ENCODE measurements at places on chromosomes 2 and 18.

- no peak for DNase-seq
These were observed 10.4 kb downstream of the MYT1L start for GRCh38 chr2:2320486-2321199.

DNA sequence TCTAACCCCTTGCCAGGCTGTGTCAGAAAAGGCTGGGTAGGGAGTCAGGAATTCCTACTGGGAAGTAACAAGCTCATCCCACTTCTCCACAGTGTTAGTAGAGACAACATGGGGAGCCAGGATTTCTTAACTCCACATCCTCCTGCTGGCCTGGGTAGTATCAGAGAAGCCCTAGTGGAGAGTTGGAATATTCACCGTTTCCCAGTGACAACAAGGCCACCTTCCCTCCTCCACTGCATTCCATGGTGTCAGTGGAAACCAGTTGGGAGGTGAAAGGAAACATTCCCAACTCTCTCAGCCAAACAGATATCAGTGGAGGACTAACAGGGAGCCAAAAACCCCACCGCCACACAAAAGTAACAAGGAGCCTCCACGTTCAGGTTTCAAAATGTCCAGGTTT lies 41.2 kb downstream of the SRD5A2 start:
- no peak for DNase-seq

GRCh38 chr2:128584296-128584890 lies 265.7 kb upstream of the HS6ST1 start:
- DNase-seq = no peak

DNA sequence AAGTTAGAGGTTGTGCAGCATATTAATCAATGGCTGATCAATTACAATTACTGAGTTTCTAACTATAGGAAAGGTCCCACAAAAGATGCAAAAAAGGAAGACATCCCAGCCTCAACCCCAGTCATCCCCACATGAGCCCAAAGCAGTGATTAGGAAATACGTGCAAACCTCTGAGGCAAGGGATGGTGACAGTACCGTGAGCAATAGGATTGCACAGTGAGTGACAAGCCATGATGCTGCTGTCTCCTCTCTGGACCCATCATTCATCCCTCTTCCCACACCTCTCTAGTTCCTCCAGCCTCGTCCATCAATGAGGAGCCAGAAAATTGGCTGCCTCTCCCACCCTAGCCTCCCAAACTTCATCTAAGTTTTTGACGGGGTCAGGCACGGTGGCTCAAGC lies 4.0 kb upstream of the SLC11A1 start:
- DNase-seq = no peak

- DNase-seq = no peak
These were observed 79.5 kb downstream of the POLR1A start for GRCh38 chr2:86025976-86026743.

GRCh38 chr2:217288472-217289063 lies 428.7 kb upstream of the TNP1 start:
- DNase-seq = no peak
